ENCODE measurements at places on chromosomes 11 and 22. TPM values are rescaled to one million over a fixed set of nuclear protein-coding genes. Genes with fewer than 3 reads are reported as not detected.

The POU2AF2 gene
- polyA plus RNA-seq, result not detected

The CRELD2 gene
- 16.4 TPM for polyA plus RNA-seq

DNA sequence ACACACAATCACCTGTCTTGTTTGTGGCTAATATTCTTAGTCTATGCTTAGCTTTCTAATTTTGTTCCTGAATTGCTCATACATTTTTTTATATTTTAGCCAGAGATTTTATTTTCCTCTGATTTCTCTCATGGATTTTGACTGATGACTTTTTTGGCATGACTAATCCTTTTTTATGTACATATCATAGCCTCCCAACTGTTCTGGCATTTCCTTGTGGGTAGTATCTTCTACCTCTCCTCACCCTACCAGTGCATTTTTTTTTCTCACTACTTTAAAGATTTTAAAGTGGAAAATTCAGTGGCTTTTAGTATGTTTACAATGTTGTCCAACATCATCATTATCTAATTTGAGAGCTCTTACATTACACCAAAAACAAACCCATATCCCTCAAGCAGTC is 84.4 kb upstream of the TENM4 start:
- no peak for DNase-seq

DNA sequence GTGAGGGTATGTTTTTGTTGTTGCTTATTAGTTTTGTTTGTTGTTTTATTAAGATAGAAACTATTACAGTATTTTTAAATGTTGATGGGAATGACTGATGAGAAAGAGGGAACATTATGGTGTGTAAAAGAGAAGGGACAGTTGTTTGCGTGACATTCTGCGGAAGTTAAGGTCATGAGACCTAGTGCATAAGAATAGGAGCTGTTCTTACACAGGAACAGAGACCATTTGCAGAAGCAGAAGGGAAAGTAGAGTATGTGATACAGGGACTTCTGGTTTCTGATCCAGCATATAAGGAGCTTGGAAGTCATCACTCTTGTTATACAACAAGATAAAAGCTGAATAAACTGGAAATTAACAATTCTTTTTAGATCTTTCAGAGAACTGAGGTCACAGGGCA is 299.2 kb upstream of the API5 start:
- DNase-seq, result no peak

- DNase-seq, result no peak
Measured at GRCh38 chr11:33043221-33043830, 4.0 kb downstream of the TCP11L1 start.

DNA sequence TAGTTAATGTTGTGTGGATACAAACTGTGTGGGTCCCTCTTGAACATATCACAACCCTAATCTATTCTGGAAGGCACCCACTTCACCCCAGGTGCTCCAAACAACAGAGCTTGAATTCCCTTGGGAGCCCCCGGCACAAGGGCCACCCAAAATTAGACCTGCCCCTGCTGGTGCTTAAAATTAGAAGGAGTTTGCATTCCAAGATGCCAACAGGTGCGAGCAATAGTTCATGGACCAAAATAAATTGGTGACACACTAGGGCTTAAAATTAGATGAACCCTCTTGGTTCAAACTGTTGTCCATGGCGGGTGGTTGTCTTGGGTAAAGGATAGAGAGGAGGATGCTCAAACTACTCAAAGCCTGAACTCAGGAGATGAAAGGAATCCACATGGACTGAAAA is 291.5 kb downstream of the MN1 start:
- DNase-seq, result no peak

DNA sequence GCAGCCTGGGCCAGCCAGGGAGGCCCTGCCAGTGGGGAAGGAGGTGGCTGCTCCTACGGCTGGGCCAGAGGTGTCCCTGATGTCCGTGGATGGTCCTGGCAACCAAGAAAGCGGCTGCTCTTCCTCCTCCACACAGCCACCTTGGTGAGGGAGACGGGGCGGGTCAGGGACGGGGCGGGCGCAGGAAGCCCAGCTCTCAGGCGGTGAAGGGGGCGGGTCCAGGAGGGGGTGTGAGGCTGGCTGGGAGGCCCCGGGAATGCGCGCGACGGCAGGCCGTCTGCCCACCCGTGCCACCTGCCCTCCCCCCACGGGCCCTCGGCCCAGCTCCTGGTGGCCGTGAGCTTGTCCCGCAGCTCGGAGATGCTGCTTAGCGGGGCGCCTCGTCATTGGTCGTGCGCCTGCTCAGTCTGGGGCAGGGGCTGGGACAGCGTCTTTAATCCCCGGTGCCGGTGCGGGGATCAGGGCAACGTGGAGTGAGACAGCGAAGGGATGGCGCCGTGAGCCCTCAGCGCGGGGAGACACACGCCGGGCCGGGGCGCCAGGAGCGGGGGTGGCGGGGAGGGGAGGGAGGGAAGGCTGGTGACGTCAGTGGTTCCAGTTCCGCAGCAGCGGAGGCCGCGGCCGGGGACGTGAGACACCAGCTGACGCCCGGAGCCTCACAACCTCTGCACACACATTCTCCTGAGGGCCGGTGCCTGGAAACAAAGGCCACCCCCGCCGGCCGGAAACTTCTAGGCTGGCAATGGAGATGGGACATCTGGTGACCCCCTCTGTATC is 6.7 kb upstream of the BRSK2 start:
- DNase-seq, result peak; percentile 88

- DNase-seq, result no peak
Measured at GRCh38 chr11:20477418-20478090, 90.0 kb downstream of the PRMT3 start.

GRCh38 chr11:104541701-104542100 is 356.6 kb downstream of the CASP12 start:
- no peak for DNase-seq

DNA sequence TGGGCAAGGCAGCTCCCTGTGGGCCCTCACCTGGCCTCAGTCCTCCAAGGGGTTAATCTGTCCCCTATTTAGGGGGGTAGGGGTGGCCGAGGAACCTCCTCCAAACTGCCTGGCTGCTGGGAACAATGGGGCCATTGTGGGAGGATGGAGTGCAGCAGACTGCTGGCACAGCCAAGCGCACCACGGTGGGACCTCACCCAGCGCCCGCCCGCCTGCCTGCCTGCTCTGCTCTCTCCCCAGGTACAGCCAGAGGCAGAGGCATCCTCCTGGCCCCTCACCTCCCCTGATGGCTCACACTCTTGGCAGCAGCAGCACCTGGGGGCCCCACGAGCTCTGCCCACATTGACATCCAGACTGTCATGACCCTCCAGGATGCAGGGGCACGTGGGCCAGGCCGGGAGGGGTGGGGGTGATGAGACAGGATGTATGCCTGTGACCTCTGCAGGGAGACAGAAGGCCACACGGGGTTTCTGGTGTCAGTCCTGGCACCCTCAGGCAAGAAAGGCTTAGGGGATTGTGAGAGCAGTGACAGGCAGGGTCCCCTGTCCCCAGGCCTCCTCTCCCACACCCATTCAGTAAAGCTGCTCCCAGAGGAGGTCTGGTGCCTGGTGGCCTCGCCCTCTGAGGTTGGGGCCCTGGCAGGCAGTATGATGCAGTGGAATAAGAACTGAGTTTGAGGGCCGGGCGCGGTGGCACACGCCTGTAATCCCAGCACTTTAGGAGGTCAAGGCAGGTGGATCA is 11.4 kb downstream of the BCL9L start:
- DNase-seq, result peak; percentile 44

DNA sequence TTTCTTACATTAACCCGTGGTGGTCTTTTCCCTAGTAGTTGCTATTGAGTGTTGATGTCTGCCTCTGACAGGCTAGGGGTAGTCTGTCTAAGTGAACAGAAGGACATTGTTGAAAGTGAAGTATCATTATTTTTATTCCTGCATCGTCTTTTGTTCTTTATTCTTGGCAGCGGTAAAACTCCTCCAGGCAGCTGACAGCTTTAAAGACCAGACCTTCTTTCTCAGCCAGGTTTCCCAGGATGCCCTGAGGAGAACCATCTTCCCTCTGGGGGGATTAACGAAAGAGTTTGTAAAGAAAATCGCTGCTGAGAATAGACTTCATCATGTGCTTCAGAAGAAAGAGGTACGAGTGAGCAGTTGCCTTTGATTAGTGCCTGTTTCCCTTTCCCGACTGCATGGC is 14.6 kb downstream of the TRMU start:
- DNase-seq, result no peak

DNA sequence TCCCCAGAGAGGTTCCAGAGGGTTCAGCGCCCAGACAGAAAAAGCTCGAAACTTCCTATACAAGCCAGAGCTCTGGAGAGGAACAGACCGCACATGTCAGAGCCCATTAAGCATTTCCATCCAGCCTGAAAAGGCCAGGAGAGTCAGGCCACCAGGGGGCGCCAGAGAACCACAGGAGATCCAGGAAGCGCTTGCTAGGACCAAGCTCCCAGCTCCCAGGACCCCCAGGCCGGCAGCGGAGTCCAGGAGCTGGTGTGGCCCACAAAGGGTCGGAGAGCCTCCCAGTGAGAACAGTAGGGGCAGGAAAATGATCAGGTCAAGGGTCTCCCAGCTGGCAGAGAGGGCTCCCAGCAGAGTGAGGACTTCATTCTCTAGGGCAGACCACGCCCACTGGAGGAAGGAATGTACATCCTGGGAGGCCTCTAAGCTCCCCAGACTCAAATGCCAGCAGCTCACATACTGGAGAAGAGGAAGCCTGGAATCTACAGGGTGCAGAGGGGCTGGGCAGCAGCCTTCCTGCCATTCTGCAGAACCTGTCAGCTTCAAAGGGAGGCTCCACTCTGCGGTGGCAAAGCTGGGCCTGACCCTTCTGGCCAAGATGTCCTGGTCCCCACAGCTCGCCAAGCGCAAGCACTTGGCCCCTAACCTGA is 2.1 kb upstream of the MEI1 start:
- peak; percentile 88 for DNase-seq

GRCh38 chr22:25062386-25063085 is 110.0 kb downstream of the KIAA1671 start:
- no peak for DNase-seq

DNA sequence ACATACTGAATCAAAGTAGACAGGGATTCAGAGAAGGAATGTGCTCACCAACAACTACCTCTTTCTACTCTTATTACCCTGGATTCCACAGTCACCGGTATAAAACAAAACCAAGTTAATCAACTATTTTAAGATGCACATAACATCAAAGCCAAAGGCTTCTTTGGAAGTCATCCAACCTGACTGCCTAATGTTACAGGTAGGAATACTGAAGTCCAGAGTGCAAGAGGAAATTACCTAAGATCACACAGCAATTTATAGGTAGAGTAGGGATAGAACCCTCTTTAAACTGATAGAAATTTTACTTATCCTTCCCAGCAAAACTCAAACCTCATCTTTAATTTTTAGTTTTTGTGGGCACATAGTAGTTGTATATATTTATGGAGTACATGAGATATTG is 76.3 kb downstream of the PAK1 start:
- no peak for DNase-seq

DNA sequence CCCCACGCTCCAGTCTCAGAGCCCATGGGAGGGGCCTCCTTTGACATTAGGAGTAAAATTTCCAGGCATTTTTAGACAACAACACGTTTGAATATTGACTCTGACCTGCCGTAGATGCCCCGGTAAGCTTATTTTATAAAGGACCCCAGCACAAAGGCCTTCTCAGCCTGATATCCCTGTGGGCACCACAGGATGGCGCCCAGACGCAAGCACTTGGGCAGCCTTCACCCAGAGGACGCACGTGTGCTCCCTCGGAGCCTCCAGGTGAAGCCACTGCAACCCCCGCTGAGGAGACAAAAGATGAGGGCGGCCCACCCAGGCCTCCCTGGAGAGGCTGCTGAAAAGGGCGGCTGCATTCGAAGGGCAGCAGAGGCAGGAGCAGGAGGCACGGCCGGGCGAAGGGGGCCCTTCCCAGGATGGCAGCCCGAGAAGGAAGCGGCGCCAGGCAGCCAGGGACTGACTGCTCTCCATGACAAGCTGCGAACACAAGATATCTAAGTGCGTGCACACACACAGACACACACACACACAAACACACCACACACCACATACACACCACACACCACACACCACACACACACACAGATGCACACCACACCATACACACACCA is 15.2 kb upstream of the TH start:
- no peak for DNase-seq

DNA sequence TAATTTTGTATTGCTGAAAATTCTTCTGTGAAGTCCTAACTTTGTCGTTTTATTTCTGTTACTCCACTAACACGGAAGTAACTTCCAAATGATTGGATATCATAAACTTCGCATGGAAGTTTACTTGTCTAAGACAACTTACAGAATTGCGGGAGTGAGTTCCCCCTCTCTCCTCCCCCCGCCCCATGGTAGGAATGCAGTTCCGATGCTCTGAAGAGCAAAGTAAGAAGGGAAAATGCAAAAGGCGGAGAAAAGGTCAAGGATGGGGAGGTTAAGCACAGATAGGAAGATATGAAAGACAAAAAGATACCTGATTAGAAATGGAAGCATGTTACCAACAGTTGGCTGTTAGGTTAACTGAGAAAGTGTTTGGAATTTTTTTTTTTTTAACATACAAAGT is 1.3 kb downstream of the EIF3M start:
- DNase-seq, result no peak

GRCh38 chr11:116478669-116479668 is 293.8 kb downstream of the BUD13 start:
- no peak for DNase-seq

- DNase-seq, result no peak
Measured at GRCh38 chr11:62725646-62726045, 1.6 kb downstream of the HNRNPUL2 start.

GRCh38 chr11:61711498-61711897 is 31.3 kb downstream of the DAGLA start:
- no peak for DNase-seq

All from muscle of back (tissue), 13 donors.